Stimulated activated CD4-positive, alpha-beta T cell treated with anti-CD3 and anti-CD28 coated beads, Interleukin-15, amount 100 ng/mL, for 1 hour (primary cell): ENCODE measurements at places on chromosomes 6 and 20.
A peak's percentile ranks its signal among the peaks of the same experiment; 100 is the strongest.

DNA sequence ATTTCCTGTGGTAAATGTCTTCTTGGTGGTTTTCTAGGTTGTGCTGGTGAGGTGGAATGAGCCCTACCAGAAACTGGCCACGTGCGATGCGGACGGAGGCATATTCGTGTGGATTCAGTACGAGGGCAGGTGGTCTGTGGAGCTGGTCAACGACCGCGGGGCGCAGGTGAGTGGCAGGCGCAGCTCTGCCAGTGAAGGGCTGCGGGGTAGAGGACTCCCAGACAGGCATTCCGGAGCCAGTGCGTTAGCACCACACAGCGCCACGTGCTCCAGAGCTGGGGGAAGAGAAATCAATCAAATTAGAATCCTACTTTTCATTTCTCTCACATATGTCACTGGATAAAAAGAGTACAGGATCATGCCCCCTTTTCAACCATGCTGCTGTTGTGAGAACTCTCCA, 100.8 kb downstream of the TULP4 start:
- DNase-seq, result no peak

GRCh38 chr20:22814471-22815205, 220.5 kb upstream of the SSTR4 start:
- DNase-seq, result no peak

GRCh38 chr20:36573798-36574365, 485 bp downstream of the TGIF2 start:
- DNase-seq, result peak; percentile 20

GRCh38 chr6:30074331-30075093, 1.1 kb downstream of the RNF39 start:
- DNase-seq, result no peak

GRCh38 chr20:53255102-53255710, 283.0 kb downstream of the TSHZ2 start:
- no peak for DNase-seq

GRCh38 chr6:52180787-52181558, 5.2 kb upstream of the IL17A start:
- no peak for DNase-seq

GRCh38 chr6:125957391-125957693, 772 bp downstream of the HINT3 start:
- DNase-seq, result no peak

DNA sequence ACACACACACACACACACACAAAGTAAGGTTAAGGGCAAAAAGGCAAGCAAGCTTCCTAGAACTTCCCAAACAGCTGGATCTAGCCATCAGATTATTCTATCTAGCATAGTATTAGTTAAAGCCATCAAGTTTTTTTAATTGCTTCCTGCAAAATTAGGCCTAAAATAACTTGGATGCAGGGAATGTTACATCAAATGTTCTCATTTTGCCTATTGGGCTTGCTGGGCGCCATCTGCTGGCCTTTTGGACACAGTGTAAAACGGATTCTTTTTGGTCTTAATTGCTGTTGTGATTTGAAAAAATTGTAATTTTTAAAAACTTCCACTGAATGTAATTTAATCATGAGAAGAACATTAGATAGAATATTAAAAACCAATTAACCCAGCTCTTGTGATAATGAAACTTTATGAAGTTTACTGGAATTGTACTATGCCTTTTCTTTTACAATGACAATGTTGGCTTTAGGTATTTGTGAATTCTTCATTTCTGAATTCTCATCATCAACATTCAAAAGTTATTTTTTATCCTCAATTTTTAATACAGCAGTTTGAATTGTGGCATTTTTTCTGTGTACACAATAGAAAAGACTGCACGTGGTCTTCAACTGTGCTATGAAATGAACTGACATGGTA, 6.8 kb downstream of the MKKS start:
- DNase-seq, result no peak

DNA sequence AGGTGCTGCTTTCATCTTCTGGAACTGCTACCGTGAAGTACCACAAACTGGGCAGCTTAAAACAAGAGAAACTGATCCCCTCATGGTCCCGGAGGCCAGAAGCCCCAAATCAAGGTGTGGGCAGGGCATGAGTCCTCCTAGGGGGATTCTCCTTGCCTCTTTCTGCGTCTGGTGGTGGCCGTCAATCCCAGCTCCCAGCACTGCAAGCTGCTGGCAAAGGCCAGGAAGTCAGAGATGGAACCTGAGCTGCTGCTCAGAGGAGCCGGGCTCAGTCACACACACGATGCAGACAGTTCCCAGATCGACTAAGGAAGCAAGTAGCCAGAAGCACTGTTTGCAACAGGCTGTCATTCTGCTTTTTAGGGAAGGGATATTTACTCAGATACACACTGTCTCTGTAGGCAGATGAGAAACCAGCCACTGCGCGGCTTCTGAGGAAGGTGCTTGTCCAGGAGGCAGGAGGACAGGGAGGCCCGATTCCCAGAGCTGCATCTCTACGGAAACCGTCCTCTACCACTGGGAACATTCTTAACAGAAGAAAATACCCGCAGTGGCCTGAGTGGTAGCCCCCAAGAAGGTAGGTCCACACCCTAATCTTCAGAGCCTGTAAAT, 15.5 kb downstream of the BHLHE23 start:
- no peak for DNase-seq

- no peak for DNase-seq
These were observed 52.8 kb upstream of the ZFAND3 start for GRCh38 chr6:37766717-37767116.

DNA sequence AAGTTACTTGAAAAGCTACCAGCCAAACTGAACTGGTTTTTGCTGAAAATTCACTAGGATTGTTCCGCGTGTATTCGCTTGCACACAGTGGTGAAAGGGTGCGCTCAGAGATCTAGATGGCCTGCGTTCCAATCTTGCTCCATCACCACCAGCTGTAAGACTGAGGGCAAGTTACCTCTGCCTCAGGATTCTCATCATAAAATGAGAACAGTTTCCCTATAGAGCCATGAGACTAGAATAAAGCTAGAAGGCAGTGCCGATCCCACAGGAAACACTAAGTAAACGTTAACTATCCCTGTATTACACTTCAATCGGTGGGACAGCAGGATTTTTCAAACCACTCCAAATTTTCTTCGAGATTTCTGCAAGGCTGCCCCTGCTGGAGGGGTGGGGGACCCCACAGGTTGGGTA, 838 bp downstream of the AHCY start:
- no peak for DNase-seq

DNA sequence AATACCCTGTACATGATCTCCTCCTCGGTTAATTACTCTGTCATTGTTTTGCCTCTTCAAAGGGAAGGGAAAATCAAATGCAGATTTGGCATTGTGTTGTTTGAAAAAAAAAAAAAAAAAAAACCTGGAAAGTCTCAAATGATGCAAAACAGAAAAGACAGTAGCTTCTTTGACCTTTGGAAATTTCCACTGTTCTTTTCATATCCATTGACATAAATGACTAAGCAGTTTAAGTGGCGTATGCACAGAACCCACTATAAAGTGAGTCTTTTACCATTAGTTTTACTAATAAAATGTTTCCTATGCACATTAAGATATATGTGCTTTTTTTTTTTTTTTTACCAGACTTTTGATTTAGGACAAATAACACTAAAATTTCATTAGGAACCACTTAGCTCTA, 704.3 kb downstream of the TFAP2A start:
- no peak for DNase-seq

- no peak for DNase-seq
These were observed 58.7 kb upstream of the SLC2A12 start for GRCh38 chr6:134111062-134111677.

- DNase-seq, result no peak
These were observed 87.1 kb upstream of the SULF2 start for GRCh38 chr20:47872341-47872740.

DNA sequence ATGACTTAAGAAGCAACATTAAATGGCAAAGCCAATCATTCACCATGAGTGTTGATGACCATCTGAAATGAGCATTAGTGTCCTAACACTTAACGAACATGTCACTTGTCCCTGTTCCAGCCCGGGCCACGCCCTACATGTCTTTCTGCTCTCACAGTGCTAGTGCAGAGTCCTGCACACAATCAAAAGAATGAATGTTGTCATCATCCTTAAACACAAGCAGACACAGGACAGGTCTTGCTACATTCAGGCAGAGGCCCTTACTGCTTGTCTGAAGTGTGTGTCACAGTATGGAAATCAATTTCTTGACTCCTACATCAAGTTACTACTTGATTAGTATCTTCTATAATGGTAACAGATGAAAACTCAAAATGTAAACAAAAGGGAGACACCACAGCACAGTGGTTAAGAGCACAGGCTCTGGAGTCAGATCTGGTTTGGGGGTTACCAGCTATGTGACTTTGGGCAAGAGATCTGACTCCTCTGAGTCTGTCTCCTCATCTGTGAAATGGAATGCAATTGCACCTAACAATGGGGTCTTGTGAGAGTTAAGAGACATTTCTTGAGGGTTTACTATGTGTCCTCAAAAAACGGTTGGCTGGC, 17.4 kb downstream of the UBE2V1 start:
- no peak for DNase-seq

DNA sequence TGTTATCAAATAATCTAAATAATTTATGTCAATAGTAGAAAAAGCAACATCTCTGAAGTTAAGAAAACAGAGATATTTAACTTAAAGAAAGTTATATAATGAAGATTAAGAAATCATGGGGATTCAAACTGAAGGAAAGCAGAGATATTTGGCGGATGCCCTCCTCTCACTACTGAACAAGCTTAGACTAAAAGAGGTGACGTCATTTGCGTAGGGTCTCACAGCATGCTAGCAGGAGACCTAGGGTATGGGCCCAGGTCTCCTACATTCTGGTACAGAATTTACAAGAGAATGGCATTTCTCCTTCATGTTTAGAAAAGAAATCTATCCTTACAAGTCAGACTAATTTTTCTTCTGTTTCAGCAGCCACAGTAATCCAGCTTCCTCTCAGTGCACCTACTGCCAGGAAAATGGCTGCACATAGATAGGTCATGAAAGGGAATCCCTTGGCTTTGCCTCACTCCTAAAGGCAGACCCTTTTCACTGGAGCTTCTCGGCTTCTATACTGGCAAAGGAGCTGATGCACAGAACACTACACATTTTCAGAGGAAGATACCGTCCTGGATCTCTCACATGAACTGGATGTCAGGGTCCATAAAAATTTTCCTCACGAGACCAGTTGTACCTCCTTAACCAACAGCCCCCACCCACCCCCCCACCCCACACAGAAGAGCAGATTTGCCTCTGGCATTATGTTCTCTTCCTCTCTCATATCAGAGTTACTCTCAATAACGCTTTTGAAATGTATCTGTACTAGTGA, 41.8 kb upstream of the DST start:
- no peak for DNase-seq

DNA sequence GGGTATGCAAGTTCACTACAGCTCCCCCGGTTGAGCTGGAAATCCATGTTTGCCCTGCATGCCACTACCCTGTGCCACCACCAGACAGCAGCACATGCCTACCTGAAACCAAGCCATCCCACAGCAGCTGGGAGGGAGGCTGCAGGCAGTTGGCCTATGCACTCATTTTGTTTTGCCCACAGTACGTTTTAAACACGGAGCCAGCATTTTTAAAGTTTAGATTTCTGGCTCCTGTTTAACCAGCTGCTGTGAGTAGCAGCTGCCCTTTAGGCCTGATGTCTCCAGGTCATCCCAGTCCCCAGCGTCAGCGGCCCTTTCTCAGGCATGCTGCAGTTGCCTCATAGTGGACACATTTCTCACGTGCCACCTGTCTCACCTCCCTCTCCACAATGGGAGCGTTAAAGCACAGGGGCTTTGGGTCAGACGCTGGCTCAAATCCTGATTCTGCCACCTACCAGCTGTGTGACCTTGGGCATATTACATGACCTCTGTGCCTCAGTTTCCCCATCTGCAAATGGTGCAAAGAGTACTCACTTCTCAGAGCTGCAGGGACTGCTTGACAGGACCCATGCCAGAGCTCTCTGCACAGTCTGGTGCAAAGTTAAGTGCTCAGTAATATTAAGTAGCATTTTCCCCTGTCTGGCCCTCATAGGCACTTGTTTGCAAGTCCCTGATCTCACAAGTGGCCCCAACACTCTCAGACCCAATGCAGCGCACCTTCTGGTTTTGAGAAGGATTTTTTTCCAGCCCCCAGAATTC, 8.2 kb upstream of the UBE2V1 start:
- DNase-seq, result peak; percentile 27

GRCh38 chr6:63926950-63927927, 291.6 kb downstream of the PHF3 start:
- no peak for DNase-seq
